Dermis blood vessel endothelial cell (primary cell): ENCODE measurements at places on chromosomes 7 and 10. TPM values are rescaled to one million over a fixed set of nuclear protein-coding genes. Genes with fewer than 3 reads are reported as not detected.

Gene CHST3
- total RNA-seq = 7.0 TPM in 2 replicates

Gene ZNF804B
- not detected in 2 replicates for total RNA-seq

Gene RTKN2
- 0.17 and 0.33 TPM in 2 replicates for total RNA-seq

DNA sequence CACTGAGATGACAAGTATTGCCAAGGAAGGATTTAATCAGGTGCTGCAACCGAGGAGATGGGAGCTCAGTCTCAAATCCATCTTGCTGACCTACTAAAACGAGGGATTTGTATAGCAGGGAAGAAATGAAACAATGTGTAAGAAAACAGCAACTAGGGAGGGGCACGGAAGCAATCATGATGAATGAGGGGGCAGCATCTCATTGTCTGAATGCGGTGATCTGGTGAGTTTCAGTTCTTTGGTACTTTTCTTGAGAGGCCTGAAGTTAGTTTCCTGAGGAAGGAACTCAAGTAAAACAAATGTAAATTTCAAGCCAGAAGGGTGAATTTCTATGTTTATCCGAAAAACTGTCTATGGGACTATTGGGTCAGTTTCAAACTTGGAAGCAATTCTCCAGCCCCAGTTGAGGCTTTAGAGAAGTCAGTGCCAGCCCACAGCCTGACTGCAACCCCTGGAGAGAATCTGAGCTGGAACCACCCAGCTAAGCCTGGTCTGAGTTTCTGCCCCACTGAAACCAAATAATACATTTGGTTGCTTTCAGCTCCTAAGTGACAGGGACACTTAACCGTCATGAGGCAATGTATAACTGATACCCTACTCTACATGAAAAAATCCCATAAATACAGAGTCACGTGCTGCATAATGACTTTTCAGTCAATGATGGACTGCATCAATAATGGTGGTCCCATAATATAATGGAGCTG lies 45.8 kb upstream of the TNS3 start:
- peak; percentile 14 for DNase-seq

DNA sequence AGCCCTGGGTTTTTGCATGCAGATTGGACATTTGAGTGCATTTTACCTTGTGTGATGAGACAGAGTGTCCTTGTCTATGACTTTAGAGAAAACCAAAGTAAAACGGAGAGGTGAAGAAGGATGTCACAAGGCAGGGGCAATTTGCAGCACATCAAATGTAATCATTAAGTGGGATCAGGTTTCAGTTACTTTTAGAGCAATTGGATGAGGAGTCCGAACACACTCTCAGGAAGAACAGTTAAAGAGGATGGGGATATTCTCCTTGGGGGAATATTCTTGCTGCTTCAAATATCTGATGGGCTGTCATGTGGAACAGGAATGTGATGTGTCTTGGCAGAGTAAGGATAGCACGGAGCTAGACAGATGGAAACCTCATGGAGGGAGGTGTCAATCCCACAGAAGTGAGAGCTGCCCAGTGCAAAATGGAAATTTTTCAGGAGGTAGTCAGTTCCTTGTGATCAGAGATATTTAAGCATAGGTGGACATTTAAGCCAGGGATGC lies 757 bp downstream of the RAB19 start:
- DNase-seq = no peak

DNA sequence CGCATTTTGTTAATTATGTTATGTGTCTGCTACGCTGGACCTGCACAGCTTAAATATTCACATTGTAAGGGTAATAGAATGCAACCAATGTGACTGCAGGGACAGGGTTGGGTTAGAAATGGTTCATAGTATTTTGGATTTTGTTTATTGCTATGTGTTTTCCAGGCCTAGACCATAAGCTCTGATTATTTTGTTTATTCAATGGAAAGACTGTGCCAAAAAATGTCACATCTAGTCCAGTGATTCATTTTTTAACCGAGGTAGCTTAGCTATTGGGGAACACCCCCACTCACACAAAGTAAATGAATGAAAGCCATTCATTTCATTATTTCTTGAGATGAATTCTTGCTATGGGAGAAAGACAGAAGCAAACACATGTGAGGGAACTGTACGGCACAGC lies 516.5 kb upstream of the ANKRD30A start:
- DNase-seq = peak; percentile 2
